Activated CD4-positive, alpha-beta T cell treated with anti-CD3 and anti-CD28 coated beads for 48 hours (primary cell): ENCODE measurements at places on chromosomes 7 and 10.
A peak's percentile ranks its signal among the peaks of the same experiment; 100 is the strongest.

DNA sequence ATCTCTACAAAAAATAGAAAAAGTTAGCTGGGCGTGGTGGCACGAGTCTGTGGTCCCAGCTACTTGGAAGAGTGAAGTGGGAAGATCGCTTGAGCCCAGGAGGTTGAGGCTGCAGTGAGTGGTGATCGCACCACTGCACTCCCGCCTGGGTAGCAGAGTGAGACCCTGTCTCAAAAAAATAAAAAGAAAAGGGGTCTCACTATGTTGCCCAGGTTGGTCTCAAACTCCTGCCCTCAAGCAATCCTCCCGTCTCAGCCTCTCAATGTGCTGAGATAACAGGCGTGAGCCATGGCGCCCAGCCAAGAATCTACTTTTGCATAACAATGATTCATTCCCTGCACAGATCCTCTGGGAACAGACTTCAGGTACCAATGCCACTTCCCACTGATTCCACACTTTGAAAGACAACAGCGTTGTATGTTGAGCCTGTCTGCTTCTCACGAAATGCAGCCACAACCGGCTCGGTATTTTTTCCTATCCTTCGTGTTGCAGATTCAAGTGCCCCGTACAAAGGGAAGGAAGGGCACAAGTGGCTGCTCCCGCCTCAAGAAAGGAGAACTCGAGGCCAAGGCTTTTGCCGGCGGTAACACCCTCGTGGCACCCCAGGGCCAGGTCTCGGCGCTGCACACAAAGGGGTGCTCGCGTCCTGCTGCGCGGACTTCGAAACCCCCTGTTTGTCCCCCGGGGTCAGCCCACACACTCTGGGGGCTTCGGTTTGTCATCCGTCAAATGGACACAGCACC lies 745 bp downstream of the DAGLB start:
- DNase-seq: peak; percentile 54

- no peak for DNase-seq
Observed at GRCh38 chr7:148753224-148753623, 54.5 kb downstream of the CUL1 start.

- no peak for DNase-seq
Observed at GRCh38 chr7:93165447-93165846, 17.3 kb upstream of the SAMD9L start.

DNA sequence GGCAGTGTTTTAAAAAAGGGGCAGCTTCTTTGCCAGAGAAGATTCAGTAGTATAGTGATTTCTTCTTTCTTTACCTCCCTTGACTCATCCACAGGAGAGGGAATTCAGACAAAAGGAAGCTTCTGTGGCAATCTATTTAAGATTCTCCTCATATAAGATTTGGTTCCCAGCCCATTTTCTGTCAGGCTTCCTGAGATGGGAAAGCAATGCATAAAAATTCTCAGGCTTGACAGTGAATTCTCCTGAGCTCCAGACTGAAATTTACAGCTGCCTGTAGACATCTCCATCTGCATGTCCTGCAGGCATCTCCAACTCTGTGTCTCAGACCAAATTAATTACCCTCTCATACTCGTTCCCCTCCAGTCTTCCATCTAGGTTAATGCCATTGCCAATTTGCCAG lies 72.8 kb downstream of the TSPAN12 start:
- DNase-seq: no peak

DNA sequence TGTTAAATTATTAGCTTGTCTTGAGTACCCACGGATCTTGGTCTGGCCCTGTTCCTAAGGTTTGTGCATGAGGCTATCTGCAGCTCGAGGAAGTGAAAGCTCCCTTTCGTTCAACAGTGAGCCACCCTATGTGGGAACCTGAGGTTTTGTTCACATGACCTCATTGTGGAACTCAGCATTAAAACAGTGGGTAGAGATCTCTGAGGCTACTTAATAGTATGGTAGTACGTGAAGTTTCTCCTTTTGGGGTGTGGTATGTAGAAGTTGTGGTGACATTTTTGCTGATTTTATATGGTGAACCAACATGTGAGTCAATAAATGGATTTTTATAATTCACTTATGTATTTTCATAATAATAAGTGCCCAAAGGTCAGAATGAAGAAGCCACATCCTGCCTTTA lies 252.7 kb upstream of the FERD3L start:
- DNase-seq: no peak

DNA sequence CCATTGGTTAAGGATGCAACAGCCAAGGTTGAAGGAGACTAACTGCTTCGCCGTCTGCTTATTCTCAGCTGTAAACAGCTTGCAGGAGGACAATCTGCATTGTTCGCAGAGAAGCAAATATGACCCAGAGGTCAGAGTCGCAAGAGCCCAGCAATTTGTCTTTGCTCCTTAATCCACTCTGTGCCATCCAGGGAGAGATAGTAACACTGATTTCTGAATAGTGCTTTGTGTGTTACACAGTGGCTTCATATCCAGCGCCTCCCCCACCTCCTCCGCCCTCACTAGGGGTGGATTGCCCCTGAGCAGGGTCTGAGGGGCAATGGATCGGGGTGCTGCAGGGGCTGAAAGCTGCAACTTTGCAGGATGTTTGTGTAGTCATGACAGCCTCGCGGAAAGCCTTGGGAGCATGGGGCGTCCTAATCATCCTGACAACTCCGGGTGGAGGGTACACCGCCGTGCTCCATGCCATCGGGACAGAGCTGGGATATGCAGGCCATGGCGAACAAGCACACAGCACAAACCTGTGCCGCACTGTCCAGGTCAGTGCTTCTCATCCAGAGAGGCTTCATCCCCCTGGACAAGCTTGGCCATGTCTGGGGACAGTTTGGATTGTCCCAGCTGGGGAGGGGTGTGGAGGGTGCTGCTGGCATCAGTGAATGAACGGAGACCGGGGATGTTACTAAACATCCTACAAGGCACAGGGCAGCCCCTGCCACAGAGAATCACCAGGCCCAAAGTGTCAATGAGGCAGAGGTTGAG lies 103.1 kb upstream of the INSIG1 start:
- DNase-seq: no peak

DNA sequence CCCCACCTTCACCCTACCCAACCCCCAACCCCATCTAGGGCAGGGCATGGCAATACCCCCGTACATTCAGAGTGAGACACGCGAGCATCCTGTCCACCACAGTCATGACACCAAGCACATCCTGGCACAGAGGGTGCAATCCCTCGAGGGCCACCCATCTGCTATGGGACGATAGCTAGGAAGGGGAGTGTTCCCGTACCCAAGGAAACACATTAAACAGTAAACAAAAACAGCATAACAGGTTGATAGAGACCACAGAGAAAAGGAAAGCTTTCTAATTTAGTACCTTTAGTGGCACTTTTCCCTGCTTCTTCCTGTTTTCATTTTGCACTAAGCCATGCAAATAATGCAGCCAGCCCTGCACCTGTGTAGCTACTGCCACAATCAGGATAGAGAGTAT lies 2.3 kb upstream of the SMKR1 start:
- no peak for DNase-seq

DNA sequence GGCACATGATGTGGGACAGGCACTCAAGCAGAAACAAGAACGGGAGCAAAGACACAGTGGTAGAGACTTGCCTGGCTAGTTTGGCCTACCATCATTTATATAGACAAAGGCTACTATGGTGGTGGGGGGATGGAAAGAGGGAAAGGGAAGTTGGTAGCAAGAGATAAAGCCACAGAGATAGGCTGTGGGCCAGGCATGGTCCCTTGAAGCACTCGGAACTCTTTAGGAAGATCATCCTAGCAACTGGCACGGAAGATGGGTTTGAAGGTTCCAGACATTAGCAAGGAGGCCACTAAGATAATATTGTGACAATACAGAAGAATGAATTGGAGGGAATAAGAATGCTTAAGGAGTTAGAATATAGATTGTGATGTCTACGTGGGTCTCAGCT lies 319.6 kb downstream of the ELMO1 start:
- no peak for DNase-seq

DNA sequence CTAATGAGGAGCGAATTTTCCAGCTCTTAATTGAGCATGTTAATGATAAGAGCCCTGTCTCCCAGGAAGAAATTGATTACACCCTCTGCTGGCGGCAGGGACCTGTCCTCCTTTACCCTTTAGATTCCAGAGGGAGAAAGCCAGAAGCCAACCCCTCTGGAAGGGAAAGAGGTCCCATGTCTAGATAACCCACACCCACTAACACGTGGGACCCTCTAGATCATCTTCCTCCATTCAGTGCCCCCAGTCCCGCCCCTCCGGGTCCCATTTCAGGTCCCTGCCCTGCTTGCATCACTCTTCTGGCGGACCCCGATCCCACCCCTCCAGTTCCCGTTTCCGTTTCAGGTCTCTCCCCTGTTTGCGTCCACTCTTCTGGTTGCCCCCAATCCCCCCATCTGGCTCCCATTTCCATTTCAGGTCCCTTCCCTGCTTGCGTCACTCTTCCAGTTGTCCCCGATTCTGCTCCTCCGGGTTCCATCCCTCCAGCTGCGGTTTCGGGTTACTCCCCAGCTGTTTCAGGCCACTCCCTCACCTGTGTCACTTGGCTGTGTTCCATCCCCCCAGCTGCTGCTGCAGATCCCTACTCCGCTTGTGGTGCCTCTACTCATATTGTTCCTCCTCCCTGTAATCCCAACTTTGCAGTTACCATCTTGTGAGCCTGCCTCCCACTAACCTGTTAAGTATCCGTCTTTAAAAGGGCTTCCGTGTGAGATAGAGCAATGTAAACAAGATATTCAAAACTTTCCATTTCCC lies 202.4 kb downstream of the SH2D4B start:
- DNase-seq: no peak

- DNase-seq: no peak
Observed at GRCh38 chr7:98228801-98229200, 17.6 kb downstream of the BHLHA15 start.

DNA sequence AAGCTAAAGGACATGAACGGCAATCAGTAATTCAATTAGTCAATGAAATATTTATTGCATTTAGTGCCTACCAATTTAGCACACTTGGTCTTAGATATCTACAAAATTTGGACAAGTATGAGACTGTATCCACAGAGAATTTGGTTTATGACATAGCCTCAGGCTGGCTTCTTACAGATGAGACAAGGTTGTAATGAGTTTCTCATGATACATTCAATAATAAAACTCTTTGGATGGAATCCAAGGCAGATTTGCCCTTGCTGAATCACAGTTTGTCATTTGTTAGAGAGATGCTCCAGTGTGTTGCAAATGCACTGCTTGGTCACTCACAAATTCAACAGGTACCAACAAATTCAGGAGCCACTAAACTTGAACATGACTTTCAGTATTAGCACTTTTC lies 162.5 kb downstream of the GPR37 start:
- DNase-seq: no peak

- DNase-seq: peak; percentile 93
Observed at GRCh38 chr7:99380823-99381663, 6.5 kb downstream of the ARPC1B start.

- no peak for DNase-seq
Observed at GRCh38 chr7:84700563-84701370, 486.1 kb downstream of the SEMA3D start.

GRCh38 chr7:131027287-131027773 lies 293.3 kb upstream of the KLF14 start:
- DNase-seq: peak; percentile 65

DNA sequence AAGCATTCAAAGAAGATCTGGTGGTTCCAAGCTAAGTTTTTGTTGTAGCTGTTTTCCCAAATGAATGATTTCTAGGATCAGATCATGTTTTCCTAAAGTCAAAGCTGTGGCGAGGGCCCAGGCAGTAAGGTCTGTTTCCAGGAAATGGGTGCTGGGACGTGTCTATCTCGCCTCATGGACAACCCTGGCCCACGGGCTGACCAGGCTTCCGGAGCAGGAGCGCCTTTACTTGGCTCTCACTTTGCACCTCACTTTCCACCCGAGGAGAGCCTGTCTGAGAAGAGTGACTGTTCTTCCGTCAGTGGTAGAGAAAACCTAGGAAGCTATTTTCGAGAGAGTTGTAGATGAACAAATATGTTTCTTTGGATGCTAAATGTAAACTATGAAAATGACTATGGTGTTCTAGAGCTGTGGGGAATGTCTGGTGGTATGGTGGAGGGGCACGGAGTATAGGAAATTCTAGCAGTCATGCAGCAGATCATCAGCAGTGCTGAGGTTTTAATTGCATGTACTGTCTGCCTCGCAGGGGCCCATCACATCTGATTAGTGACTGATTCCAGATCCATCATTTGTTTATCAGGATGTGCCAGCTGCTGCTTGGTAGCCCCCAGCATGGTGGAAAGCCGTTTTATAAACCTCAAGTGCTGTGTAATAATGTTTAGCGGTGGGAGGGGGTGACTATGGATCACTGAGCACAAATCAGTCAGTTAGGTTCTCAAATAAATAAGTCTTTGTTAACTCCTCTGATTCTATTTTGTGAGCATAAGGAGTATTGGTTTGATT lies 66.6 kb downstream of the VWC2 start:
- no peak for DNase-seq

DNA sequence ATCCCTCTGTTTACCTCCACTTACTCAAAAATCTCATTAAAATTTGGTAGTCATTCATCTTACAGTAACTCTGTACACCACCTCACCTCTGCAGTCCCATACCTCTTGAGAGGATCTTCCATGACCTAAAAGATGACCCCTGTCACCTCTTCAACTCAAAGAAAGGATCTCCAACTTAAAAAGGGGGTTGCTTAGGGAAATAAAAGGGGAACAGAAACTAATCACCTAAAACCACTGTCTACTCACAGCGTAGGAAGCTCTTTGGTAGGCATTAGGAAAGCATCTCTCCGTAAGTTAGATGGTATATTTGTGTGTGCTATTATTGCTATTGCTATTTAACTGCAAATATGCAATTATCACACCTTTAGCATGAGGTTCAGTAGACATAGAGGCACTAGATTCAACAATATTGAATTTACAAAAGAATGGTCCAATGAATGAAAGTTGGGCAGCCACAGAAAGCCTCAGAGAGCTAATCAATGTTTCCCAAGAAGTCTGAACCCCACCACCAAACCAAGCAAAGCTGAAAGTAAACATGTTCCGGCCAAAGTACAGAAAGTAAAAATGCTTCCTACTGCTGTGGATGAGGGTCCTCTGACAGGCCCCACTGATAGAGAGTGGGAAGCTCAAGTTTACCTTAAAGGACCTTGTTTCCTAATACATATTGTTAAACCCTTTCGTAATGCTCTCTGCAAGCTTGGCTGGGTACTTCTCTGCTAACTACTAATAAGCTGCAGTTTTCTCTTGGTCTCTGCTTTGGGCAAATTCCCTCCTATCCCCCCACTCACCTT lies 105.8 kb downstream of the GRM8 start:
- no peak for DNase-seq

- DNase-seq: no peak
Observed at GRCh38 chr10:13317474-13317873, 17.6 kb upstream of the PHYH start.

DNA sequence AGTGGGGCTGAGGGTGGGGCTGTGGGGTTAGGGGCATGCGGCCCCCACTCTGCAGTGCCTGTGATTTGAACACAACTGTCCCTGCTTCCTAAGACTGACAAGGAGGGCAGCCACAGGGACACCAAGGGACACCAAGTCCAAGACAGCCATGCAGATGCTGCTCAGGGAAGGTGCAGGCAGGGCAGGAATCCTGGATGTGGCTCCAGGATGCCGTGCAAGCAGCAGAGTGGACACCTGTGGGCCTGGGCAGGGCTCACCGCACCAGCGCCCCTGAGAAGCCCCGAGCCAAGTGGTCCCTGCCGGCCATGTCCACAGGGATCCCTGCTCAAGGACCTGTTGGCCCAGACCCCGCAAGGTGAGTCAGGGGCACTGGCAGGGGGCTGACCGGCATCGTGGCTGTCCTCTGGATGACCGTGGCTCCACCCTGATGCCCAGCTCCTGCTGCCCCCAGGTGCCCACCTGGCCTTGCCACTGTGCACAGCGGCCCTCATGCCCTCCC lies 58.5 kb downstream of the STK32C start:
- DNase-seq: no peak
